ENCODE measurements at places on chromosomes 5 and 9.
A peak's percentile ranks its signal among the peaks of the same experiment; 100 is the strongest.

GRCh38 chr5:95411474-95411873 is 20.3 kb downstream of the FAM81B start:
- no peak for DNase-seq

DNA sequence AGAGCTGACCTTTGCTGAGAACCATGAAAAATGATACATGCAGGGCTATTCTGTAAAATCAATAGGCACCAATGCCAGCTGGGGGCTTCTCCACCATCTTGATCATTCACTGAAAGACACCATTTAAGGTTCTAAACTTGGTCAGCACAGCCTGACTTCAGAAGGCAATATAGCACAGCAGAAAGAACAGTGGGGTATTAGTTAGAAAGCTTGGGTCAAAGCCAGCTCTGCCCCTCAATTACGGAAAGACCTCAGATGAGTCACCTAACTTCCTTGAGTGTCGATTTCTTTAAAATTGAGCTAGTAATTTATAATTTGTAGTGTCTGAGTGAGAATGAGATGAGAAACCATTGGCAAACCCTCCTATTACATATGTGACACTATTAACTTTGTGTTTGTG is 3.4 kb downstream of the TNC start:
- DNase-seq = no peak

- DNase-seq = no peak
Observed at GRCh38 chr5:79745255-79745654, 55.6 kb downstream of the CMYA5 start.

GRCh38 chr9:134625361-134626068 is 16.1 kb upstream of the COL5A1 start:
- DNase-seq = no peak

DNA sequence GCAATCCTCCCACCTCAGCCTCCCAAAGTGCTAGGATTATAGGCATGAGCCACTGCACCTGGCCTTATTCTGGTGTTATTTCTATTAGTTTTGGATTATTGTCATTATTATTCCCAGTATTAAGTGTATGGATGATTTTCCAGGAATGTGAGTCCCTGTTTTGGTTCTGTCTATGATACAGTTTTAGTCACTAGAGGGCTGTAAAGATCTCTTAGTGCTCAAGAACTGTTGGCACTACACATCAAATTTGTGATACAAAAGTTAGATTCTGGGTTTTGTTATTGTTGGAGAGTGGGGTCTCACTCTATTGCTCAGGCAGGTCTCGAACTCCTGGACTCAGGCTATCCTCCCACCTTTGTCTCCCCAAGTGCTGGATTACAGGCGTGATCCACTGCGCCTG is 12.1 kb downstream of the CCL28 start:
- no peak for DNase-seq

GRCh38 chr9:114829574-114830440 is 24.0 kb upstream of the TNFSF15 start:
- DNase-seq = no peak

- DNase-seq = no peak
Observed at GRCh38 chr9:131835151-131835910, 95.5 kb upstream of the RAPGEF1 start.

DNA sequence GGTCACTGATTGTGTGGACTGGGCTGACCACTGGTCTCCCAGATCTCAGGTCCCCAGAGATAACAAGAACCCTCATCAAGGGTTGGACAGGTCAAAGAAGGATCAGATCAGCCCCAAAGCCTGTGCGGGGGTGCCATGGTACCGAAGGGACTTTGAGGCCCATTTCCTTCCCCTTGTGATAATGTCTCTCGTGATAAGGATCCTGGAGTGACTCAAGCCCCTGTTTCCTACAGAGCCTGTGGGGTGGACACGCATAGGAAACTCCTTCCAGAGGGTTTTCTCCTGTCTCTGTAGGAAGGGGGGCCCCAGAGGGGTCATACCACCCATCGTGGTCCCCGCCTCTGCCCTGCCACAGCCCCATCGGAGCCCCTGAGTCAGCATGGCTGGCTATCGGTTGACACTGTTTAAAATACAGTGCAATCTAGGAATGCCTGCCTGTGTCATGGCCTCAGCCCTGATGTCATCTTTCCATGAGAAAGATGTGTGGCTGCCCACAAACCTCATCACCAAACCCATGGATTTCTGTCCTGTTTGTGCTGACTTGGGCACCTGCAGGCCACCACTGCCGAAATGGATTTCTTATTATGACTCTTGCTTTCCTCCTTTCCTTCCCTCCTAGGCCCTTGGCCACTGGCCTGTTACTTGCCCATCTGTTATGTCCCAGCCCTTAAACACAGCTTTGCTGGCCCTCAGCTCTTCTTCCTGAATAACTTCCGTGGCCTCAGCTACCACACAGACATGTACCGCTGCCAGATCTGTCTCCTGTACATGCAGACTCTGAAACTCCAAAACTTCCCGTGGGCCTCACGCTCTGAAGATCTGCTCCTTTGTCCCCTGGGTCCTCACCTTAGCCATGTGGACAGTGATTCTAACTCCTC is 2.9 kb upstream of the CSF2 start:
- DNase-seq = no peak

DNA sequence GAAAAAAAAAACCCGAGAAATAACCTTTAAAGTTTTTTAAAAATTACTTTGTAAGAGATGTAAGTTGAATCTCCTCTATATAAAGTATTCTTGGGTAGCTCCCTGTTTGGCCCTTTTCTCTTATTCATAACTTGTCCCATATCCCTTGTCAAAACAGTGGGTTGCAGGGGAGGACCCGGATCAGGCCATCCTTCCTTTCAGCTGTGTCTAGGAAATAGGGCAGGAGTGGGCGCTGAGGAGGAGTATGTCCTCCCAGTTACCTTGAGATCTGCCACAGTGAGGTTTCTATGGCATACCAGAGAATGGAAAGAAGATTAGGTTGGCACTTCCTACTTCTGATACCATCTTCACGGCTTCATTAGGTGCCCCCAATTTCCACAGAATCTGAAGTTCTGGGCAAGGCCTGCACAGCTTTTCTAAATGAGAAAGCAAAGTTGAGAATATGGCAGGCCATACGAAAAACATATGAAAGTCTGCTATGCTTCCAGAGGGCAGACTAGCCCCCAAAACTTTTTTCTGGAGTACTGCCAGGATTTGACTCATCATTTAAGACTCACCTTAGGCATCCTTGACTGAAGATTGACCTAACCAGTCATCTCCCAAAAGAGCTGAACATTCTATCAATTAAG is 20.3 kb downstream of the MEF2C start:
- DNase-seq = no peak

DNA sequence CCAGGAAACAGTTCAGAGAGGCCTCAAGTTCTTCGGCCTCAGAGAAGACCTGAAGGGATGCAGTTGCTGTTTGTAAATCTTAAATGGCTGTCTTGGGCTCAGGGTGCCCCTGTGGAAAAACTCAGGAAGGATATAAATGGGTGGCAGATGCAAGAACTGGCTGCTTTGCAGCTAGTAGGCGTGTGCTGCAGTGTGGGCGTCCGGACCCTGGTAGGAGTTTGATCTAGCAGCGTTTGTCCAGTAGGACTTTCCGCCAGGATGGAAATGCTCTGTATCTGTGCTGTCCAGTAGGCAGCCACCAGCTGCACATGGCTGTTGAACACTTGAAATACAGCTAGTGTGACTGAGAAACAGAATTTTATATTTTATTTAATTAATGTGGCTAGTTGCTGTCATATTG is 7.7 kb downstream of the CDX1 start:
- no peak for DNase-seq

DNA sequence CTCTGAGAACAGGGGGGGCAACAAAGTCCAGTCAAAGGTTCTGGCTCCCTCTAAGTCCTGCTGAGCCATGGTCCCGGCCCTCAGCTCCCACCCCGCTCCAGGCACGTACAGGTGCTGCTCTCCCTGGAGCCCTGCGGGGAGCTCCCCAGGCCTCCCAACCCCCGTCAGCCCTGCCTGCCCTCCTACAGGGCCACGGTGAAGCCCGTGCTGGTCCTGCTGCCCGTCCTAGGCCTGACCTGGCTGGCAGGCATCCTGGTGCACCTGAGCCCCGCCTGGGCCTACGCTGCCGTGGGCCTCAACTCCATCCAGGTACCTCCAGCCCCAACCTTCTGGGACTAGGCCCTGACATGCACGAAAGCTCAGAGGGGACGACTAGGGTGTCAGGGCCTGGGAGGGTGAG is 20.1 kb downstream of the ADGRD2 start:
- no peak for DNase-seq

- DNase-seq = peak; percentile 77
Observed at GRCh38 chr5:176818391-176819098, 8.2 kb downstream of the UNC5A start.

DNA sequence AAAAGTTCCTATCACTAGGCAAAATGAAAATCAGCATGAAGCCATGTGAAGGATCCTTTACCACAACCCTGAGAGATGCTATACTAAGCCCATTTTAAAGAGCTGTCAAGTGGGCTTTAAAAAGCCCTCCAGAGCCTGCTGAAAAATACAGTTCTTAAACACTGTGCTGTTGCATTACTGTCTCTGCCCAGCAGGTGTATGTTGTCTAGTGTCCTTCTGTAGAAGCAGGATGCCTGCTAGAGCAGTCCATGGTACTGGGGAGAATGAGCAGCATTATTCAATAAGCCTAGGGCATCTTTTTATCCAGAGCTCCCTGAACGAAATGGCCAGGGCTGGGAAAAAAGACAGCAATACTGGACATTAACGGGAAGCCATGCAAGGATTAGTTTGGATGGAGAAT is 126.2 kb upstream of the PLCXD3 start:
- DNase-seq = peak; percentile 12

GRCh38 chr5:168653626-168654025 is 74.5 kb upstream of the PANK3 start:
- DNase-seq = no peak

DNA sequence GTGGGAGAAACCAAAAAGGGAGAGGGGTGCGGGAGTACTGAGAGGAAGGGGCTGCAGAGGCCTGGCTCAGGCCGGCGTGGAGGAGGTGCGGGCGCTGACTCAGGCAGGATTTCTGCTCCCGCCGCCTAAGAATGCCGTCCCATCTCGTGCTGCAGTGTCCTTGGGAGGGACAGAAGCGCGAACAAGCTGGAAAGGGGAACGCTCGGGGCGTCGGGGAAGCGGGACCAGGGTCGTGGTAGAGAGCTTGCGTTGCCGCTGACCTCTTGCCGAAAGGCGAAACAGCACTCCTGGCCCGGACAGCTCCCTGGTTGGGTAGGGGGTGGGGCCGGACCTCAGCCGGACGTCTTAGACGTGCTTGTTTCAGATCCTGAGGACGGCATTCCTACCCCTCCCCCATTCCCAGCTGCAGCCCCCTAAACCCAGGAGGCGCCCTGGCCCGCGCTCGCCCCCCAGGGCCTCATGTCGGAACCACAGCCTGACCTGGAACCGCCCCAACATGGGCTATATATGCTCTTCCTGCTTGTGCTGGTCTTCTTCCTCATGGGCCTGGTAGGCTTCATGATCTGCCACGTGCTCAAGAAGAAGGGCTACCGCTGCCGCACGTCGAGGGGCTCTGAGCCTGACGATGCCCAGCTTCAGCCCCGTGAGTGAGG is 1.1 kb downstream of the RELL2 start:
- peak; percentile 65 for DNase-seq

- no peak for DNase-seq
Observed at GRCh38 chr9:1982074-1982473, 33.1 kb upstream of the SMARCA2 start.

GRCh38 chr9:133521122-133522072 is 3.4 kb downstream of the MYMK start:
- DNase-seq = no peak

DNA sequence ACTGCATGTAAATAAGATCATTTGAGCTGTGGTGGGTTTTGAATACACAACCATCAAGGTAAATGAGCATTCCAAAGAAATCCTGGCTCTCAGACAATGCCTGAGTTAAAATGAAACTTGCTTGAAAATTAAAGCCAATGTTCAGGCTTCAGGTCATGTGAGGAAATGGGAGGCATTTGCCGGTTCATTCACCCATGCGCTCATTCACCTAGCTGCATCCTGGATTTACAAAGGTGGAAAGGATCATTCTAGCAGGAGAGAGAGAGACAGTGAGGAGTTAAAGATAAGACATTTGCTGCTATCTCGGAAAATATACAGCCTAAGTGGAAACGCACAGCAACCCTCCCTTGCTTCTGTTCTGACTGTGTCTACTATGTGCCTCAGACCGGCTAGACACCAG is 143.8 kb upstream of the KLF4 start:
- DNase-seq = no peak

- DNase-seq = no peak
Observed at GRCh38 chr9:30172206-30172605, 2212.2 kb upstream of the ACO1 start.

DNA sequence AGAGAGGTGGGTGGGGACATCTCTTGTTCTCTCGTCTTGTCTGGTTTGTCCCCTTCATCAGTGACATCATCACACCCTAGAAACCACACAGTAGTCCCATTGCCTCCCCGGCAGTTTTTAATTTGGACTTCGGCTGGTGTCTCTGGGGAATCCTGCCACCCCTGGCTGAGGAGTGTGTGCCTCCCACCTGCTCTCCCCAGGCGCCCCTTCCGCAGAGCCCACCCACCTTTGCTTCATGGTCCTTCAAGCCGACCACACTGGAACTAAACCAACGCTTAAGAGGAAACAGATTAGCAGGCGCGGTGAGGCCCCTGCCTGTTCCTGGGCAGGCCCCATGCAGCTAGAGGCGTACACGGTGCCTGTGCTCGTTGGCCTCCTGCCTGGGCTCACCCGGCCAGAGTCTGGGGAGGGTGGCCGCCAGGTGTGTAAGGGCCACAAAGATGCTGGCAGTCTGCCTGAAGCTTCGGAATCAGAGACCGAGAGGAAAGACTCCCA is 107.6 kb upstream of the SPRY4 start:
- DNase-seq = no peak

- DNase-seq = no peak
Observed at GRCh38 chr9:35349287-35349990, 140.5 kb upstream of the RUSC2 start.

- DNase-seq = no peak
Observed at GRCh38 chr5:131387255-131387654, 123.4 kb downstream of the CDC42SE2 start.

DNA sequence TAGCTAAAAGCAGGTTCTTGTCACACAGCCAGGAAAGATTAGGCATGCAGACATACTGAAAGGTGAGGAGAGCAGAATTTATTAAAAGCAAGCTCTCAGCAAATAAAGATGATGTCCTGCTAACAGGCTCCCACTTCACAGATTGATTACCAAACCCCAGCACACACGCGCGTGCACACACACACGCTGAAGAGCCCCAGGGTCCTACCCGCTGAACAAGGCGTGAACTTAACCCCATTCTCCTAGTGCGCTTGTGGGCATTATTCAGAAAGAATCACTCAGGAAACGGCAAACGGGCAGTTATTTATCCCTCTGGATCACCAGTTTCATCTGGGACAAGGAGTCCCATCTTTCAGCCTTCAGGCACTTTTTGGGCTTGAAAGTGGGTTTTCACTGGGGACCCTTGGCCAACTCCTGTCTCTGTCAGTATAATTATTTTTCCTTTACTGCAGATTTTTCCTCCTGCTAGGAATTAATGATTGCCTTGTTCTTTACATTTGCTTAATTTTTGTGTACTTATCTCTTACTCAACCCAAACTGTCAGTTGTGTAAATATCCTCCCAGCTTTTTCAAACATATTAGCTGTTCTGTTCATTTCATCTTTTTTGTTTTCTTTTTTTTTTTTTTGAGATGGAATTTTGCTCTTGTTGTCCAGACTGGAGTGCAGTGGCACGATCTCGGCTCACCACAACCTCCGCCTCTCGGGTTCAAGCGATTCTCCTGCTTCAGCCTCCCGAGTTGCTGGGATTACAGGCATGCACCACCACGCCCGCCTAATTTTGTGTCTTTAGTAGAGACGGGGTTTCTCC is 92.6 kb downstream of the RIC1 start:
- no peak for DNase-seq

- DNase-seq = no peak
Observed at GRCh38 chr5:75320371-75320770, 16.6 kb upstream of the HMGCR start.

GRCh38 chr5:42366051-42366450 is 57.2 kb upstream of the GHR start:
- DNase-seq = no peak
